HS-5 (cell line): ENCODE measurements at places on chromosomes 5 and 9.
A peak's percentile ranks its signal among the peaks of the same experiment; 100 is the strongest.

DNA sequence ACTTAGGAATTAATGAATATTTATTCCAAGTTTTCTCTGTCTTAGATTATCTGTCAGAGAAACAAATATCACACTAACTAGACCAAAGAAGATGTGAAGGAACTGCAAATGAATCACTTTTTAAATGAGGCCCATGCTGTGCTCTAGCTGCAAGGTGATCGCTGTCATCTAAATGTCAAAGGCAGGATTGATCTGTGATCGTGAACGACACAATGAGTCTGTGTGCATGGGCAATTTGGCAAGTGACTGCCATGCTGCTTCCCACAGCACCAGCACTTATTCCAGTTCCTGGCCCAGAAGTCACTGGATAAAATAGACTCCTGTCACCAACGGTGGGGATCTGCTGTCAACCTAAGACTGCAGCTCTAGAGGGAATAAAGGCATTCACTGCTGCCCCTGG is 141.2 kb downstream of the TRIM36 start:
- DNase-seq, result no peak

GRCh38 chr9:6917162-6917561 is 159.4 kb downstream of the KDM4C start:
- DNase-seq, result no peak

DNA sequence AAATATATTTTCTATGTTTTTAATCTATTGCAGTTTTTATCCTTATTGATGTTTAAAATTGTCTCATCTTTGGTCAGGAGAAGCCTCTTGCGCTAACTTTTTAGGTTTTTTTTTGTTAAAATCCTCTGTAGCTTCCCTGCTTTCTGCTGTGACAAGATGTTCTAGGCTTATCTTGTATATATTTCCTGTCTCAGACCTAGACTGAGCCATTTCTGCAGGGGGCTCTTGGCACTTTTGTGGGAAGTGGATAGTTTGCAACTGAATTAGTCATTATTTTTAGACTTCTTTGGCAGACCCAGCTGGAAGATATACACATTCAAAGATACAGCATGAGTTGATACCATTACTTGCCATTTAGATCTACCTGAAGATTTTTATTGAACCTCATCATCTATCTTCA is 28.8 kb downstream of the TCERG1 start:
- DNase-seq, result no peak

GRCh38 chr9:104882086-104882485 is 45.9 kb downstream of the ABCA1 start:
- no peak for DNase-seq

DNA sequence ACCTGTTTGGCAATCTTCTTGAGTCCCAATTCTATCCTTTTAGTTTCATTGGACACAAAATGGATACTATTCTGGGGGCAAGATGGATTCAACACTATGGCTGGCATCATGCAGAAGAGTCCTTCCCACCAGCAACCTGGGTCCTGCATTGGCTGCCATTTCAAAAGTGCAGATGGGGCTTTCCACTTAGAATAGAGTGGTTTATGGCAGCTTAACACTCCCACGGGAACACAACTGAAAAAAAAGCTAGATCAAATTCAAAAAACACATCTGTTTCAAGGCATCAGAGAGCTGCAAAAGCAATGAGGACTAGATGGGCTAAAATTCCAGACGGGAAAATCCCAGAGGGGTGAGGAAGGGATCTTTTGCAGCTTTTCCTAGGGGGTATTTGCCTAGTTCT is 11.2 kb upstream of the HMHB1 start:
- DNase-seq, result no peak

DNA sequence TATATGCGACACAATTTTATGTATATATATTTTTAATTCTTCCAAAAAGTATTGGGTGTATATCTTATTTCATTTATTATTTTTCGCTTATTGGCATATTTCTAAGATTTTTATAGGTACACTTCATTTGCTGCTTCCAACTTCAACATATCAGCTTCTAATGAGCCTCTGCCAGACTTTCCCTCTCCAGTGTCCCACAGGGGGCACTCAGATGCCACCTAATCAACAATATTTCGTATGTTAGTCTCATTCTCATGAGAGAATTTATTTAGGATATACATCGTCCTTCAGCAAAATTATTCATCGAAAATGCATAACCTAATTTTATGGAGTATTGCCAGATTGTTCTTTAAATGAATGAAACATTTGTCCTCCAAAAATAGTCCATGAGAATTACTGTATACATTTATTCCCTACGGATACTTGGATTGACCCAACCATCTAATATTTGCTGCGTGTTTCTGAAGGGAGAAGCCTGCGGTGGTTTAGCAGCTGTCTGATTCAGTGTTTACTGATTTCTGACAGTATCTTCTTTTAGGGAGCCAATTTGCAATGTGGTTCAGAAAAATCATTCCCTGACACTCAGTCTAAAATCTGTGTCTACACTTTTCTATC is 100.6 kb upstream of the SELENOP start:
- DNase-seq, result peak; percentile 30
